Spinal cord (tissue), 10 donors: ENCODE measurements at places on chromosomes 12 and 14. TPM values are rescaled to one million over a fixed set of nuclear protein-coding genes. Genes with fewer than 3 reads are reported as not detected.

The KLHL28 gene
- 21.2 TPM for total RNA-seq

The P2RX7 gene
- total RNA-seq = 16.8 TPM

The TEX22 gene
- 0.20 TPM for total RNA-seq

The SLC10A1 gene
- total RNA-seq = not detected

The NANOG gene
- 0.20 TPM for total RNA-seq

The AVPR1A gene
- total RNA-seq = 10.0 TPM

The PRH2 gene
- 0.88 TPM for total RNA-seq

The VPS33A gene
- 19.5 TPM for total RNA-seq

The ADAMTS20 gene
- total RNA-seq = 0.69 TPM

The MYO1H gene
- total RNA-seq = 0.28 TPM

The C14orf132 gene
- total RNA-seq = 33.3 TPM

The TAS2R30 gene
- total RNA-seq = 5.7 TPM

The TGM1 gene
- 0.99 TPM for total RNA-seq

The RAB15 gene
- total RNA-seq = 25.6 TPM

The MYF5 gene
- total RNA-seq = not detected

The KTN1 gene
- total RNA-seq = 207 TPM

The PLXNC1 gene
- total RNA-seq = 53.3 TPM

The RASSF8 gene
- 80.7 TPM for total RNA-seq

The DHRS4 gene
- total RNA-seq = 14.1 TPM

The KIF26A gene
- total RNA-seq = 15.5 TPM

The PTGR2 gene
- 10.8 TPM for total RNA-seq

The HOXC9 gene
- 8.5 TPM for total RNA-seq

The TAS2R8 gene
- 0.89 TPM for total RNA-seq

The CACNA1C gene
- total RNA-seq = 14.8 TPM

The KLRK1 gene
- total RNA-seq = 4.6 TPM
